ENCODE measurements at places on chromosomes 2 and 18. TPM values are rescaled to one million over a fixed set of nuclear protein-coding genes. Genes with fewer than 3 reads are reported as not detected.

DNA sequence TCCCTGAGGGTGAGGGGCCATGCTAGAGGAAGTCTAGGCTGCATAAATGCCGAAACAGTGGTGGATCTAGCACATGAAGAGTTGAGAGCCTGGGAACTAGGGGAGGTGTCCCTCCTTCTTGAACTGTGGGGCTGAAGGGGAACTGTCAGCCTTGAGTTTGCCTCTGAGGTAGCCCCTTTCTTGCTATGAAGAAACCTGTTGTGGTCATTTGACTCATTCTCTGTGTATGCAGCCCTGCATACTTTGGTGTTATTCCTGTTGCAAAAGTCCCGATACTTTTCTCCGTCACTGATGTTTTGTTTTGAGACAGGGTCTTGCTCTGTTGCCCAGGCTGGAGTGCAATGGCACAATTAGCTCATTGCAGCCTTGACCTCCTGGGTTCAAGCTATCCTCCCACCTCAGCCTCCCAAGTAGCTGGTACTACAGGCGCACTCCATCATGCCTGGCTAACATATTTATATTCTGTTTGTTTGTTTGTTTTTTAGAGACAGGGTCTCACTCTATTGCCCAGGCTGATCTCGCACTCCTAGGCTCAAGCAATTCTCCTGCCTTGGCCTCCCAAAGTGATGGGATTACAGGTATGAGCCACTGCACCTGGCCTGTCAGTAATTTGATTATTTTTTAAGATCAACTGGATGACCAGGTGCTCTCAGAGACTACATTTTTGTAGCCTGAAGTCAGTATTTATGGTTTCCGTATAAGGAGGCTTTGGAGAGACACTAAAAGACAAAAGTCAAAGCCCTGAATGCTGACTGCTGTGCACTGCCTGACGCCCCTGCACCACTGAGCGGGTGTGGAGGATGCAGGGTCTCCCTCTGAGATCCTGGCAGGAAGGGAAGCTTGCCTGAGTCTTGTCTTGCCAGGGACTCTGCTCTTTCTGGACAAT lies 126.0 kb upstream of the MSH6 start:
- H3K4me3 ChIP-seq = no peak overlapping the region
- no peak overlapping the region for H3K27ac ChIP-seq
- no peaks in the 10 kb centered on the region for H3K27me3 ChIP-seq

DNA sequence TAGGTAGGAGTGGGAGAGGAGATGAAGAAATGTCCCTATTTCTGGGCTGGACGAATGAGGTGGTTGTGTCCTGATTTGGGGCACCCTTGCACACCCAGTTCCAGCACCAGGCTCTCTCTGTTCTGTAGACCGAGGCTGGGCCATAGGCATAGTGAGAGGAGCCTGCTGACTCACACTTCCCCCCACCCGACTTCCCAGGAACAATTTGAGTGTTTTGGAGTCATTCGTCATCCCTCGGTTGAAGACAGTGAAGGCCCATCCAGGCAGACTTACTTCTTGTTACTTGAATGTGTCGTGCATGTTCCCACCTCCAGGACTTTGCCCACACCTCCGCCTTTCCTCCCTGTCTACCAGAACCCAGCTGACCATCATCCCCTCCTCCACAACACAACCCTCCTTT lies 179.1 kb downstream of the HAUS1 start:
- H3K27me3 ChIP-seq = no peaks in the 10 kb centered on the region
- H3K4me3 ChIP-seq = no peak overlapping the region
- no peaks in the 10 kb centered on the region for H3K4me1 ChIP-seq
- no peak overlapping the region for H3K27ac ChIP-seq

- H3K4me3 ChIP-seq = peak overlapping the region; percentile 45
- H3K27ac ChIP-seq = peak overlapping the region; percentile 62
- H3K4me1 ChIP-seq = peaks cover 28% of the 10 kb centered on the region
- H3K27me3 ChIP-seq = no peaks in the 10 kb centered on the region
- no peaks in the 10 kb centered on the region for H3K36me3 ChIP-seq
- DNase-seq = peak; percentile 89
These were observed 182.6 kb upstream of the HAAO start for GRCh38 chr2:42974721-42975717.

DNA sequence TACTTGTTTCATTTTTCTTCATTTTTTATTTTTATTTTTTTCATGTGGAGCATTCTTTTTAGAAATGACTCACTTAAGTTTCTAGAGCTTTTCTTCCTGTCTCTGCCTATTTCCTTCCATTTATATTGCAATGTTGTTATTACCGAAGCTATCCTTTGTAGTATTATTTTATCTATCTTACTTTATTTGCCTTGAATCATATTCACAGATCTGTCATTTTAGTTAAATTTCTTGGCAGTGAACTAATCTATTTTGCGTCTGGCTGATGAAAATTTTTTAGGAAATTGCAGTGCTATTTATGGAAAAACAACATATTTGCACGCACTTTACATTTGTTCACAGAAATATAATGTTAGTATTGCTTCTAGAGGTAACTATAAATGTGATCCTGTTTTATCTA lies 956.9 kb upstream of the SLC39A10 start:
- no peaks in the 10 kb centered on the region for H3K4me1 ChIP-seq
- no peaks in the 10 kb centered on the region for H3K27me3 ChIP-seq
- no peak overlapping the region for H3K4me3 ChIP-seq
- H3K36me3 ChIP-seq = no peaks in the 10 kb centered on the region

GRCh38 chr2:65675350-65675749 lies 243.0 kb upstream of the SPRED2 start:
- no peaks in the 10 kb centered on the region for H3K36me3 ChIP-seq
- H3K4me3 ChIP-seq = no peak overlapping the region
- no peak overlapping the region for H3K27ac ChIP-seq
- no peaks in the 10 kb centered on the region for H3K4me1 ChIP-seq
- no peaks in the 10 kb centered on the region for H3K27me3 ChIP-seq
- no peak for DNase-seq

- no peaks in the 10 kb centered on the region for H3K27me3 ChIP-seq
- no peak for DNase-seq
- H3K4me1 ChIP-seq = no peaks in the 10 kb centered on the region
- no peak overlapping the region for H3K27ac ChIP-seq
- no peaks in the 10 kb centered on the region for H3K36me3 ChIP-seq
These were observed 1474.1 kb upstream of the SLC39A10 start for GRCh38 chr2:194182888-194183287.

DNA sequence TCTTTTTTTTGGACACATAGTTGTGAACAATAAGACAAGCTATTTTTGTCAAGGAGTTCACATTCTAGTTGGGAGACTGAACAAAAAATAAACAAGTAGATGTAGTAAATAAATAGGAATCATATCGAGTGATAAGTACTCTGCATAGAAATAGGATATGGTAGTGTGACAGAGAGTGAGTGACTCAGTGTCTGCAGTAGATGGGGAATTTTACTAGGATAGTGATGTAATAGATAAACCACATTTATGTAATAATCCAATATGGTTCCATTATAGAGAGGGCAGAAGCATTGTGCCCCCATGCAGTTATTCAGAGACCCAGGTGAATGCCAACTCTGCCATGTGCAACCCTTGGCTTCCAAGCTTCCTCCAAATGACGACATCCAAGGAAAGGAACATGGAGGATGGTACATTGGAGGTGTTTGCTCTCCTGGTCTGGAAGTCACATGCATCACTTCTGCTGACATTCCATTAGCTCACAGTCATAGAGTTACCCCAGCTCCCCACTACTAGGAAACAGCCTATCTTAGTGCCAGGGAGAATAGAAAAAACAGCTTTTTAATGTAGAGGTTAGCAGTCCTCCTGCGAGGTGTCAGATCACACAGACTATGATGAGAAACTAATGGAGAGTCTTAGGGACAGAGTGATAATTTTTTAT lies 595.4 kb downstream of the NYAP2 start:
- no peaks in the 10 kb centered on the region for H3K27me3 ChIP-seq
- H3K4me1 ChIP-seq = no peaks in the 10 kb centered on the region
- DNase-seq = no peak
- no peak overlapping the region for H3K27ac ChIP-seq
- no peaks in the 10 kb centered on the region for H3K36me3 ChIP-seq

- no peak overlapping the region for H3K27ac ChIP-seq
- no peaks in the 10 kb centered on the region for H3K36me3 ChIP-seq
- no peaks in the 10 kb centered on the region for H3K4me1 ChIP-seq
These were observed 78.1 kb downstream of the SPTBN1 start for GRCh38 chr2:54534221-54534620.

DNA sequence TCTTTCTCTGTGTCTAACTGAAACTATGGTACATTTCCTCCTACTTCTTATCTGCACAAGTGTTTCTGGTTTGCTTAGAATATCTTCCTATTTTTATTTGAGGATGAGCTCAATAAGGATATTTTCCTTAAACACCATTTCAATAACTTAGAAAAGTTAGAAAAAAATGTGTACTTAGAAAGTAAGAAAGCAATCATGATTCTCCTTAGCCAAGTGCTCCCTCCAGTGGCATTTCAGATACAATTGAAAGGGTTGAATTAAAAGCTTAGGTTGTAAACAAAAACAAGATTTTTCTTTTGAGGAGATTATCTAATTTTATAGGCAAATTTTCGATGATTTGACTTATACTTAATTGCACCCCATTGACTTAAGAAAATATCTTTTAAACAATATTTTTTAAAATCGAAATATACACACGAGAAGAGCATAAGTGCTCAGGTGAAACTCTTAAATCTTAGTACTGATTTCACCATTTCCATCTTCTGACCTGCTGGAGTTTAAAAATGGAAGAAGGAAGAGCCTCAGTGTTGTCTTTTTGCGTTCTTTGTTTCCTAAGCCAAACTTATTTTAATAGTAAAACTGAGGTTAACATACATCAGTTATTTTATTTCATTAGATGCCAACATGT lies 26.9 kb downstream of the C18orf63 start:
- no peaks in the 10 kb centered on the region for H3K27me3 ChIP-seq
- H3K4me1 ChIP-seq = no peaks in the 10 kb centered on the region
- no peak overlapping the region for H3K27ac ChIP-seq
- no peaks in the 10 kb centered on the region for H3K36me3 ChIP-seq
- no peak for DNase-seq

- no peaks in the 10 kb centered on the region for H3K36me3 ChIP-seq
- H3K27me3 ChIP-seq = peaks cover 4% of the 10 kb centered on the region
- no peak for DNase-seq
- no peak within 1 kb of the TSS for H3K27ac ChIP-seq
- H3K4me1 ChIP-seq = peaks cover 17% of the 10 kb centered on the region
These were observed at the start of gene CRACDL for GRCh38 chr2:98935777-98936352. Gene CRACDL, minus strand, starts transcription at chr2:98936225. Its CDS starts 89,425 bp downstream, at chr2:98846800.

DNA sequence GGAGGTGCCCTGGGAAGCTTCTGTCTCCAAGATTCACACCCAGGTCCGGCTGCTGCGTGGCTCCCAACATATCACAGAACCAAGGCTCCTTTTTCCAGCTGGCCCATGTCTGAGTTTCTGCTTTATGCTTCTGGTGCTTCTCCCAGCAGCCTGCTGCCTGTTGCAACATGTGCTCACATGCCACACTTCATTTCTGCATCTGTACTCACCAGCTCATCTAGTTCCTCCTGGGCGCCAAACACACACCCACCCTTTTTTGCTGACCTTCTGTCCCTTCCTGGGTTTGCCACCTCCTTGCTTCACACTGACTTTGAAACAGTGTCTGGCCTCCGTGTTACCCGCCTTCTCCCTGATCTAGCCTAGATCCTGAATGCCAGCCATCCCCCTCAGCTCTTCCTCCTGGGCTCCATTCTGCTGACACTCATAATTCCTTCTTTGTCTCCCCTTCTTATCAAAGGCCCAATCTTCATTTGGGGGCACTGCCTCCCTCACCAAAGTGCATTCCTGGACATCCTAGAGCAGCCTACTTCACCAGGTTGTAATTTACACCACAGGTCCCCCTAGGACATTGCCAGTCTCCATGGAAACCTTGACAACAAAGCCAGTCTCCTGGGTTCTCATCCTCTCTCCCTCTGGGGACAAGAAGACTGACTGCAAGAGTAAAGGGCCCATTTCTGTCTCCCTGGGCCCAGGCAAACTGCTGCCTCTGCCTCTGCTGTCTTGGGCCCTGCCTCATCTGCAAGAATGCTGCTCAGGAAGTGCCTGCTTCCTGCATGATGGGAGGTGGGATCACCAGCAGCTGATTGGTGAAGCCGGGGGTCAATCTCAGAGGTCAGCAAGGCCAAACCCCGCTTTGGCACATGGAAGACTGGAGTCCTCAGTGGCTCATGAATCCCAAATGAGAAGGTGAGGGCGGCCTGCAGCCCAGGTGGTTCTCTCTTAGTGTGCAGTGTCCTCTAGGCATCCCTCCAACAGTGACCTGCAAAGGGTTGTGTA lies 13.9 kb upstream of the PROM2 start:
- H3K4me3 ChIP-seq = no peak overlapping the region
- H3K27me3 ChIP-seq = no peaks in the 10 kb centered on the region
- no peaks in the 10 kb centered on the region for H3K4me1 ChIP-seq
- no peak for DNase-seq

GRCh38 chr2:233407771-233408181 lies 53.5 kb downstream of the DGKD start:
- no peak overlapping the region for H3K4me3 ChIP-seq

- no peaks in the 10 kb centered on the region for H3K4me1 ChIP-seq
- no peak for DNase-seq
- no peaks in the 10 kb centered on the region for H3K36me3 ChIP-seq
- H3K4me3 ChIP-seq = no peak overlapping the region
- H3K27ac ChIP-seq = no peak overlapping the region
These were observed 326.2 kb upstream of the MEX3C start for GRCh38 chr18:51523671-51524070.

DNA sequence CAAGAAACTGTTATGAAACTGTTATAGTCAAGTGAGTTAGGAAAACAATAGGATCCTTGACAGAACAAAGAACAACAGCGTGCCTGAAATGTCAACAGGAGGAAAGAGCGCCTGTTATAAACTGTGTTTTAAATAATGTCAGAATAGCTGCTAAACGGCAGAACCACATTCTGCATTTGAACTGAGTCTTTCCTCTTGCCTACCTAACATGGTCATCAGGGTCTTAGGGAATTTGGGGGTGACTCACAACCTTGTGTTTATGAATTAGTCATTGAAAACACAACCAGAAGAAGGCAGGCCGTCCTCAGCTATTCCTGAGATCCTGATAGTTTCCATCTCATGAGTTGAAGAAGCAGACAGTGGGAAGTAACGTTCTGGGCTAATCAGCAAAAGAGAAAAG lies 222.0 kb upstream of the FN1 start:
- peak overlapping the region; percentile 76 for H3K27ac ChIP-seq
- peaks cover 75% of the 10 kb centered on the region for H3K4me1 ChIP-seq
- H3K36me3 ChIP-seq = no peaks in the 10 kb centered on the region
- no peak for DNase-seq
- H3K27me3 ChIP-seq = no peaks in the 10 kb centered on the region
- no peak overlapping the region for H3K4me3 ChIP-seq

DNA sequence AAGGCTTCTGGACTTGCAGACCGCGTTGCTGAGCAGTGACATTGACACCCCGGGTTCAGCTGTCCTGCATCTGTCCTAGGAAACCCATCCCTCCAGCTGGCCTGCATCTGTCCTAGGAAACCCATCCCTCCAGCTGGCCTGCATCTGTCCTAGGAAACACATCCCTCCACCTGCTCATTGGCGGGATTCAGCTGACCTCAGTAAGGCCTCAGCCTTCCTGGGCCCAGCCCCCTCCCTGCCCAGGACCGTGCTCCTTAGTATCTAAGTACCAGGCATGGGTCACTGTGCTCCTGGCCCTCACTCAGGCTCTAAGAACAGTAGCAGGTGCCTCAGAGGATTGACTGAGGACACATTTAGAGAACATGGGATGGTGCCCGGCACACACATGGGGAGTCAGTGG lies 1.2 kb downstream of the MLPH start:
- DNase-seq = no peak
- no peak overlapping the region for H3K4me3 ChIP-seq
- H3K36me3 ChIP-seq = no peaks in the 10 kb centered on the region
- no peak overlapping the region for H3K27ac ChIP-seq
- peaks cover 15% of the 10 kb centered on the region for H3K4me1 ChIP-seq
- peaks cover 15% of the 10 kb centered on the region for H3K27me3 ChIP-seq

SLC5A7 gene
- 1.9 TPM for total RNA-seq

MERTK gene
- total RNA-seq = 31.6 TPM

WDR7 gene
- total RNA-seq = 28.5 TPM

TAF4B gene
- 10.9 TPM for total RNA-seq

GPR155 gene
- 21.3 TPM for total RNA-seq

VSNL1 gene
- 1.1 TPM for total RNA-seq

LONRF2 gene
- total RNA-seq = 20.1 TPM

TCF7L1 gene
- total RNA-seq = 15.2 TPM
